ENCODE measurements at places on chromosomes 6 and 20. TPM values are rescaled to one million over a fixed set of nuclear protein-coding genes. Genes with fewer than 3 reads are reported as not detected.

The CCHCR1 gene
- total RNA-seq, result 20.0 TPM

The CDC5L gene
- total RNA-seq, result 26.8 TPM

The BPIFB2 gene
- 2.3 TPM for total RNA-seq

The MOCS3 gene
- 5.9 TPM for total RNA-seq

The RSPO4 gene
- 7.4 TPM for total RNA-seq

DNA sequence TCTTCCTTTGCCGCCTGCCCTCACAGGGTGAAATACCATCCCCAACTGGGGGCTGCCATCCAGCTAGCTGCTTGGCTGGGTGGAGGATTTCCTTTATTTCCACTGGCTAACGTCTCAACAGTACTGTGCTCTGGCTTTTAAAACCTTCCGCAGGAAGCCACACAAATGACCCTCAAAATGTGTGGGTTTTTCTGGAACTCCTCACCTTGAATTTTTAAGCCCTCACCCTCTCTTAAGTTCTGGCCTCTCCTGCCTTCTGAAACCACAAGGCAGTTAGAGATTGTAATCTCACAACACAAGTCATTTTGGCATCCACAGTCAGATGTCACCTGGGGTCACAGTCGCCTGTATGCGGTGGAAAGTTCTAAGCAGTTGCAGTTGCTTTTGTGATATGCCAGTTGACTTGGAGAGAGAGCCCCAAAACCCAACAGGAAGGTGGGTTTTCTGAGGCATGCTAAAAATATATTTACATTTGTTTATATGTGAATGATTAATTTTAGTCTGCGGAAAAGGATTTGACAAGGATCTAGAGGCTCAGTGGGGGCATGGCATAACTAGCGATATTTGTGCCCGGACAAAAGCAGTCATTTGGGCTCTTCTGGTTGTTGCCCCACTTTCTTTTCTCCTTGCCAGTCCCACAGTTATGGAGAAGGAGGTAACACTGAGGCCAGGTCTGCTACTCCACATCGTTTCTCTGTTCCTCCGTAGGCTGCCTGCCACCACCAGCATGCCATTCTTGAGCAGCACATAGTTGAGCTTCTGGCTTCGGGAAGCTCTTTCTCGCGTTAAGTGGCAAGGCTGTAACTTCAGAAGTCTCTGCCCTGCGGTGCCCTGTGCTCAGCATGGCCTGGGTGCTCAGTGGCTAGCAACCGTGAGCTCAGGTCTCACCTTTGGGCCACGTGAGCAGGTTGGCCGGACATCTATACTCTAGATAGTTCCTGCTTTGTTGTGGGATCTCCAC lies 335.3 kb downstream of the CD83 start:
- no peak for DNase-seq

- no peak for DNase-seq
Observed at GRCh38 chr6:26194816-26195375, 107.7 kb downstream of the HFE start.

GRCh38 chr20:61949714-61950640 lies 115.7 kb downstream of the TAF4 start:
- no peak for DNase-seq

DNA sequence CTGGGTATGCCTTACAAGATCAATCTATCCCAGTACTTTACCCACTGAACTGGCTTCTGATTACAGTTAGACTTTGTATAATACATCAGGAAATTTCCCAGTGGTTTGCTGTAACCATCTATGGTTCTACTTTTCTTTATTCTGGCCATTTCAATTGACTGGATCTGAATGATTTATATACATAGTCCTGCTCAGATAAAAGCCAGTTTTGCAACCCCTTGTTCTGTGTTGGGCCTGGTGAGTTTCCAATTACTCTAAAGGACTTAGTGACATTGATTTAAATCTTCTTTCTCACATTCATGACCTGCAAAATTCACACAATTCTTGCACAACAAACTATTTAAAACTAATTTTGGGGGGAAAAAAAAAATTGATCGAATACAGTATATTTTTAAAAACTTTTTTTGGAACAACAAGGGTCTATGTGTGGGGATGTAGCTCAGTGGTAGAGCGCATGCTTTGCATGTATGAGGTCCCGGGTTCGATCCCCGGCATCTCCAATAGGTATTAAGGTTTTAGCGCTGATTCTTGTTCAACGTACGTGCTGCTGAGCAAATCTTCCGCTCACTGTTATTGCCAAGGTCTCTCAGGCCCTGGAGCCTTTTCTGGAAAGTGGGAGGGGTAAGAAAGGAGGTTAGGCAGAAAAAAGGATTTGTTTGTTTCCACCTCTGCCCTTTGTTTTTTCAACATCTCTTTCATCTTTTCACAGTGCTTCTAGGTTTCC lies 117.5 kb downstream of the GPX5 start:
- DNase-seq, result peak; percentile 42

DNA sequence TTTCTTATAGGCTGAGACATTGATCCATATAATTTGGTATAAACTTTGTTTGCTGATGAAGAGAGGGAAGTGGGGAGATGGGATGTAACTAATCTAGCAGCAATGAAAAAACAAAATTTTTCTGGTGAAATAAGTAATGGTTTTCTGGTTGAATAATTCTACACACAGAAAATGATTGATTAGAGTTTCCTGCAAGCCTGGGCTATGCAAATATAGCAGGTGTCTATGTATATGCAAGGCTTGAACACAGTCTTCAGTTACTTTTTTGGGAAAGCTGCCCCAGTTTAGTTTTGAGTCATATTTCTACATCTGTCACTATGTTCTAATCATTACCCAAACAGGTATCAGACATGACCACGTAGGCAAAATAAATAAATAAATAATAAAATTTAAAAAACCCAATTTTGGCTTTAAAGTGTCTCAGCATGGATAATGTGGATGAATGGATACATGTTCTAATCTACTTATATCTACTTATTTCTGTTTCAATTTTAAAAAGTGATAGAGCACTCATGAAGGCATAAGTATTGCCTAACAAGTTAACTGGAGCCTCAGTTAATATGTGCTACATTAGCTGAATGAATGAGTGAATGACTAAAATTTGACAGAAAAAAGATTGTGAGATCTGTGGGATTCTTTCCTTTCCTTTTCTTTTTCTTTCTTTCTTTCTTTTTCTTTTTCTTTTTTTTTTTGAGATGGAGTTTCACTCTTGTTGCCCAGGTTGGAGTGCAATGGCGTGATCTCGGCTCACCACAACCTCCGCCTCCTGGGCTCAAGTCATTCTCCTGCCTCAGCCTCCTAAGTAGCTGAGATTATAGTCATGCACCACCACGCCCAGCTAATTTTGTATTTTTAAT lies 37.2 kb upstream of the TFB1M start:
- no peak for DNase-seq

GRCh38 chr6:92126088-92126487 lies 1293.3 kb downstream of the EPHA7 start:
- DNase-seq, result no peak

GRCh38 chr6:56970849-56971248 lies 15.9 kb downstream of the BEND6 start:
- DNase-seq, result no peak

- DNase-seq, result no peak
Observed at GRCh38 chr6:7914991-7915789, 4.6 kb upstream of the TXNDC5 start.

GRCh38 chr20:1423625-1424106 lies 30.8 kb upstream of the FKBP1A start:
- DNase-seq, result peak; percentile 58

- no peak for DNase-seq
Observed at GRCh38 chr6:82348130-82348529, 15.5 kb upstream of the TPBG start.

DNA sequence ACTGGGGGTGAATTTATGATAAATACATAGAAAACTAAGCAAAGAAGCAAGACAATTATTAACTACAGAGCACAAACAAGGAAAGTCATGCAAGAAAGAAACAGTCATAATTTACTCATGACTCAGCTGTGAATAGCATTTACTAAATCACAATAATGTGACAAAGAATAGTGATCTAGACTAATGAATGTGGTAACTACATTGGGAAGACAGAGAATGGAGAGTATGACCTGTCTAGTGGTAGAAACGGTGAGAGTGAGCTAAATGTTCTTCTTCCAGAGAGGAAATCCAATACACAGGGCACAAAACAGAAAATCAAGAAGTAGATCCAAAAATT lies 153.5 kb upstream of the DST start:
- DNase-seq, result no peak

GRCh38 chr6:85662251-85662650 lies 19.6 kb upstream of the SYNCRIP start:
- no peak for DNase-seq

DNA sequence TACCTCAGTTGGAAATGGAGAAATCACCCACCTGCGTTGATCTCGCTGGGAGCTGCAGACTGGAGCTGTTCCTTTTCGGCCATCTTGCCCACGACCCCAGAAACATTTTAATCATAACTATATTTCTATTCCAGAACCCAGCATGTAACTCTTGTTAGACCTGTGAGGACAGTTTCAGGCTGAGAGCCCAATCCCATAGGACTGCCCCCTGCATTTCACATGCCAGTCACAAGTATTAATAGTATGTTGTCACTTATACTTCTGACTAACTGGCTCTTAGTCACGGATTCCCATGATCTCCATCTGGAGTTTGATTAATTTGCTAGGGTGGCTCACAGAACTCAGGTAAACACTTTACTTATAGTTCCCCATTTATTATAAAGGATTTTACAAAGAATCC lies 96.0 kb upstream of the PRND start:
- DNase-seq, result no peak

- DNase-seq, result no peak
Observed at GRCh38 chr20:41221614-41222218, 84.4 kb downstream of the PLCG1 start.

GRCh38 chr20:2920473-2920872 lies 47.2 kb downstream of the PTPRA start:
- DNase-seq, result no peak
